Gastroesophageal sphincter (tissue), 4 donors: ENCODE measurements at places on chromosomes 11 and 22.

DNA sequence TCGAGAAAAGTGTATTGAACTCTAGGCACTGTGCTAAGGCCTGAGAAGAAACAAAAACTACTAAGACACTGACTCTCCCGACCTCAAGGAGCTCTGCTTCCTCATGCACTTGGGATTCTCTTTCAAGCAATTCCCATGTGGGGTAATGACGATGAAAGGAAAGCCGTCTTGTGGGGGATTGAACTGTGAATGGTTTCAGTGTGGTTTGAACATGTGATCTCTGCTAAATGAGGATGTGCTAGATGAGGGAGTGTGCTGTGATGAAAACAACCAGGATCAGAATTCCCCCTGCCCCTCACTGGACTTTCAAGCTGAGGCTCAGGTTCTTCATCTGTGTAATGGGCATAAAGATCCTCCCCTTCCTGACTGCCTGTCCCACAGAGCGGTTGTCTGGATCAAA lies 74.9 kb downstream of the DEPDC5 start:
- ATAC-seq = no peak

DNA sequence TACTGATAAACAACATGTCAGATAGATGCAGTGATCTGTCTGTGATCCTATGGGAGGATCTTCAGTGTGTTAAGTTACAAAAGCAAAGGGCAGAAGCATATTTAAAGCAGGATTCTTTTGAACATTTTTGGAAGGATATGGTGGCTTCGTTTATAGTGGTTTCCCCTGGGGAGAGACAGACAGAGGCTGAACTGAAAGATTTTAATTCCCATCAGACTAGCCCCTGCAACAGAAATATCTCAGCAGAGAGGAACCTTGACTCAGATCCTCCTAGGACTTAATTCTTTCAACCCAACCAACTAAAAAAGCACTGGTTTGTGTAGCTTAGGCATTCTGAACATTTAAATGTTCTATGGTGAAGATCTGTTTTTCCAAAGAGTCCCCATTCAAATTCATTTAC lies 5.7 kb downstream of the CLTCL1 start:
- no peak for ATAC-seq

DNA sequence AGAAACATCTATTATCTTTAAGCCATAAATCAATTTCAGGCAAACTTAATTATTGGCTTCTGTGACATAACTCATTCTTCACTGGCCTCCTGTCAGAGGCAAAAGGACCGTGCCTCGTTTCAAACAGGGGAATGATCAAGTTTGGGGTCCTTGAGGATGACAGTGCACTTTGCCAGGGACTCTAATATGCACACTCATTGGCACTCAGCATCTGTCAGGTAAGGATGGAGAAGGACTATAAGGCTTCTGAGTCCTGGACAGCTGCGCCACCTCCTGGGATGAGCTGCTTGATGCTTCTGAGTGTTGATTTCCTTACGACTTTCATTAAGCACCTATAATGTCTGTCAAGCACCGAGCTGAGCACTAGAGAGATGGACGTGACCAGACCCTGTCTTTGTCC lies 20.2 kb downstream of the BPIFC start:
- no peak for ATAC-seq

GRCh38 chr22:27851974-27852746 lies 50.6 kb upstream of the MN1 start:
- ATAC-seq = no peak

GRCh38 chr22:37220543-37220981 lies 8.3 kb upstream of the SSTR3 start:
- no peak for ATAC-seq

DNA sequence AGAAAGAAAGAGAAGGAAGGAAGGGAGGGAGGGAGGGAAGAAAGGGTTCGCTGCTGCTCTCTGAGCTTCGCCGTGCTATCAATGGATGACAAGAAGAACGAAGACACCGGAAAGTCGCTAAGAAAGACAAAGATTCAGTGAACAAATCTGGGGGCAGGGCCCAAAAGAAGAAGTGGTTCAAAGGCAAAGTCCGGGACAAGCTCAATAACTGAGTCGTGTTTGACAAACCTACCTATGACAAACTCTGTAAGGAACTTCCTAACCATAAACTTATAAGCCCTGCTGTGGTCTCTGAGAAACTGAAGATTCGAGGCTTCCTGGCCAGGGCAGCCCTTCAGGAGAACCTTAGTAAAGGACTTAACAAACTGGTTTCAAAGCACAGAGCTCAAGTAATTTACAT lies 2.9 kb upstream of the TTLL1 start:
- no peak for ATAC-seq

GRCh38 chr11:109422870-109423465 lies 978 bp downstream of the C11orf87 start:
- ATAC-seq = no peak

DNA sequence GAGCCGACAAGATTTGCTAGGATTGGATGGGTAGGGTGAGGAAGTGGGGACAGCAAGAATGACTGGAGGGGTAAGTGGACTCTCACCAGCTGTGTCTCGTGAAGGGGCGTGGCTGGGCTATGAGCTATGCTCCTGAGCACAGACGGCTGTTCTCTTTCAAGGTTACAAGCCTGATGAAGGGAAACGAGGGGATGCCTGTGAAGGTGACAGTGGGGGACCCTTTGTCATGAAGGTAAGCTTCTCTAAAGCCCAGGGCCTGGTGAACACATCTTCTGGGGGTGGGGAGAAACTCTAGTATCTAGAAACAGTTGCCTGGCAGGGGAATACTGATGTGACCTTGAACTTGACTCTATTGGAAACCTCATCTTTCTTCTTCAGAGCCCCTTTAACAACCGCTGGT lies 19.9 kb downstream of the F2 start:
- no peak for ATAC-seq

GRCh38 chr11:78841456-78842060 lies 266.9 kb upstream of the NARS2 start:
- ATAC-seq = no peak

DNA sequence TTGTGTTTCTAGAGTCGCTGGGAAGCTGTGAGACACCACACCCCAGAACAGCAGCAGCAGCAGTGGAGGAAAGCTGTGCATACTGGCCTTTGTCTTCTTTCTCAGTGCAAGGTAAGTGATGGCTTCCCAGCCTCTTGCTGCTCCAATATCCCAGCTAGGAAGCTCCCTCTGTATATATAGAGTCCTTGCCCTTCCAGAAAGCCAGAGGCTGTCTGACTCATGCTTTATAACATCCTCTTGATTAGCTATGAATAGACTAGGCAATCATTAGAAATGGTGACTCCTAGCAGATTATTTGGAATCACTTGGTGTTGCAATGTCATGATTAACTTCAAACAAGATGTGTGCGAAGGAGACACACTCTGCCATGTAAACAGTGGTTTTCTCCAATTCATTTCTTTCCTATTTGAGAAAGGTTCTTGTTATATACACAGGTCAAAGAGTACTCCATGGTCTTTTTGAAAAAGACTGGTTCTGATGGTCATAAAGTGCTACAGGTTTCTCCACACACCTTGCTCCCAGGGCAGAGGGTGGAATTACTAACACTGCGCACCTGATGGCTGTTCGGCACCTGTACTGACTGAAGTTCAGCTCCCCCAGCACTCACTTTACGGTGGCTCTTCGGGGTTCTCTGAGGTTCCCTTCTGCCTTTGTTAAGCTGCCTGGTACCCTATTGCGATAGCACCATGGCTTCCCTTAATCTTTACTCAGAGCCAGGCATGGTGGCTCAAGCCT lies at the start of gene MMP1:
TSS of gene MMP1 (minus strand) at position 149 of the 735 bp plus-strand sequence. CDS start at position 81, 68 bp downstream.
- no peak for ATAC-seq

DNA sequence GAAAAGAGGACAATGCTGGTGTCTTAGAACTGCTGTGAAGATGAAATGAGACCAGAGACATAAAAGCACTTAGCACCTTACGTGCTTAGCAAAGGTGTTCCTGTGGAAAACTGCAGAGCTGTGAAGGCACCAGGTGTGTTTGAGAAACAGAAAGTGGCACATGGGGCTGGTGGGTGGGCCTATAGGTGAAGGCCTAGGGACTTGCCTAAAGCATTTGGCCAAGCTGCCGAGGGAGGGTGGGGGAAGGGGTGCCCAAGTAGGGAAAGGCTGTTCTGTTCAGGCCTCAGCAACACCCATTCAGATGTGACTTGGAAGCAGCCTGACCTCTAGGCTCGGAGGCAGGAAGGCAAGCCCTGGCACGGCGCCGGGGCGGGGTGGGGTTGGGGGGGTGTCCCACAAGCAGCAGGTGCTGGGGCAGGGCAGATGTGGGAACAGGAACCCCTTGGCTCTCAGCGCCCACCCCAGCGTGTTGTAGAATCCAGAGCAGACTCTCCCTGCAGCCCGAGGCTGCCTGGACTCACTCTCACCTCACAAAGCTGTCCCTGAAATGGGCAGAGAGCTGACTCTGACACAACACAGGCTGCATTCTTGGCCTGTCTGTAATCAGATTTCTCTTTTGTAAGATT lies 366.7 kb upstream of the NARS2 start:
- peak; percentile 28 for ATAC-seq

- no peak for ATAC-seq
Observed at GRCh38 chr22:24392218-24392931, 35.0 kb upstream of the ADORA2A start.

DNA sequence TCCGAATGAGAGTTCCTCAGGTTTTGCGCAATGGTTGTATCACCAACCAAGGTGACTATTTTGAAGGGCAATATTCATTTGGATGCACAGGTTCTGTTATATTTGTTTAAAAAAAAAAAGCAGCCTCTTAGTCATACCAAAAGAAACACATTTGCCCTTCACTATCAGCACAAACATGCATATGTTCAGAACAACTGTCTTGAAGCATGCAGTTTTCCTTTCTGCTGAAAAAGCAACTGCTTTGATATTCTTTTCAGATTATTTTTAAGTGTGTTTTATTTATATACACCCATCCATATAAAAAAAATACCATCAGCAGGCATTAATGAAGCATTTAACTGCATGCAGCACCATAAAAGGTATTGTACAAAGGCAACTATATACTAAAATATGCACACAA lies 67.8 kb downstream of the RBFOX2 start:
- no peak for ATAC-seq

GRCh38 chr11:67387069-67387468 lies 4.7 kb upstream of the RAD9A start:
- ATAC-seq = no peak

GRCh38 chr11:130642994-130643393 lies 194.5 kb downstream of the ADAMTS15 start:
- ATAC-seq = no peak

GRCh38 chr11:67044496-67044895 lies 12.2 kb upstream of the RHOD start:
- ATAC-seq = no peak

DNA sequence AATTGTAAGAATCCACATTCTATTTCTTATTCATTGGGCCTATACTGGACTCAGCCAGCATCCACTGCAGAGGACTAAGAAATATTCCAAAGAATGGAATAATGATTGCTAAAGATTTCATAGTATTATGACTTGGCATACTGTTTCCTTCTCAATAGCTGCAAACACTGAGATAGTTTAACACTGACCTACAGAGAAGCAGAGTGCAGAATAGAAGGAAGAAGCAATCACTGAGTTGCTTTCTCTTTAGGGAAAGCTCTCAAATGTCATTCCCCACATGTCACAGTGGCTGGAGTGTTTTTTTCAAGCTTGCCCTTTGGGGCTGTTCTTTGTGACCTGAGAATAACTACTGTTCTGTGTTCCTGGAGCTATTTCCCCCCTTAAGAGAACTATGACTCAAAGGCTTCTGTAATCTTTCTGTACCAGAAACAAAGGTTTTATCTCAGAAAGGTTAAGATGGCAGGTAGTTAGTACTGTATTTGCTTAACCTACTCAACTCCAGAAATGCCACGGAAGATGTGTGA lies 243.6 kb upstream of the LUZP2 start:
- no peak for ATAC-seq

- ATAC-seq = no peak
Observed at GRCh38 chr11:66112601-66113499, 42.8 kb downstream of the PACS1 start.

DNA sequence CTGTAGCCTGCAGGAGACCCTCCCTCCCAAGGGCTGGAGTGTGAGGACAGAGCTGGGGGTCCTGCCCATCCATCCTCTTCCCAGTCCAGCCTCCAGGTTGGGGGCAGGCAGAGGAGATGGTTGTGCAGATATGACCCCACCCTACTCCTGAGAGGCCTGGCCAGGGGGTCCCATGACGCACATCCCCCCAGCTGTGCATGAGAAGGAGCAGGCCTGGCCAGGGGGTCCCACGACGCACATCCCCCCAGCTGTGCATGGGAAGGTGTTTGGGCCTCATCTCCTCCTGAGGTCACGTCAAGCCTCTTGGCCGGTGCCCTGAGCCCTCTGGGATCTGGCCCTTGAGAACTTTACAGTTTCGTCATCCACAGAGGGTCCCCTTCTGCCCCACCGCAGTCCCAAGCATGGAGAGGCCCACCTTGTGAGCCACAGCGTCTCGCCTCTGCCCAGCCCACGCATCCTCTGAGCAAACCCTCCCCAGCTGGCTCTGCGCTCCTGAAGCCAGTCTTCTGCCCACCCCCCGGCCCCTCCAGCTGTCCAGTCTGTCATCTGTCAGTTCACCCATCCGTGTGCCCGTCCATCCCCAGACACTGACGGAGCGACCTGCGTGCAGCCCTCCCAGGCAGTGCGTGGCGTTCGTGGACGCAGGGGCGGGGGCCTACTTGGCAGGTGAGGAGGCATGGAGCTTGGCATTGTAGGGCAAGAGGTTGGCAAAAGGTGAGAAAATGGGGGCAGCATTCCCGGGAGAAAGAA lies 2.3 kb downstream of the ANO9 start:
- no peak for ATAC-seq

DNA sequence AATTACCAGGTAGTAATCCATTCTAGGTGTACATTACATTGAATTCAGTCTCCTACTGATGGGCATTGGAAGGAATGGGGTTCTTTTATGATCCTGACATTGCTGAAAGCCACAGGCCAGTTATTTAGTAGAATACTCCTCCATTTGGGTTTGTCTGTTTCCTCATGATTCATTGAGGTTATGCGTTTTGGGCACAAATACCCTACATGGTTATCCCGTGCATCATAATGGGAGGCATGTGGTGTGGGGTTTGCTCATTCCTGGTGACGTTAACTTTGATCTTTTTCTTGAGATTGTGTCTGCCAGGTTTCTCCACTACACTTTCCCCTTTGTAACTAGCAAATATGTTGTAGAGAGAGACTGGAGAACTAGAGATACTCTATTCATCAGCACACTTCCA lies 5.5 kb downstream of the FOLR3 start:
- ATAC-seq = no peak

- peak; percentile 83 for ATAC-seq
Observed at GRCh38 chr11:111299101-111300026, 1.0 kb downstream of the POU2AF3 start.

GRCh38 chr11:9719566-9720289 lies 55.9 kb downstream of the SWAP70 start:
- ATAC-seq = peak; percentile 34

DNA sequence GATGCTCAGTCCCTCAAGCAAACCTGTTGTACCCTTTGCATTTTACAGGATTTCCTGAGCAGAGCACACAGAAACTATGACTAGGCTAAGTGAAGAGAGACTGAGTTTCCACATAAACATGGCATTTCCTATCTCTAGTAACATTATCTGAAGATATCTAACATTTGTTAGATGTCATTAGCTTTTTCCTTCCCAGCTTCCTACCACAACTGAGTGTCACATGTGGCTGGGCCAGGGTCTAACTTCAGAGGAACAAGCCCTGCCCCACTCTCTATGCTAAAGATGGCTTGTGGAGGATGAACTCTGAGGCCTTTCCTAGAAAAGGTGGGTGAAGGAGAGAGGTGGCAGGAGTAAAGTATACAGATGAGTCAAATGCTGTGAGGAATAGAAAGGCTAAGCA lies 16.5 kb downstream of the C22orf42 start:
- no peak for ATAC-seq
